Esophagus squamous epithelium (tissue), 5 donors: ENCODE measurements at places on chromosomes 1 and 21.

DNA sequence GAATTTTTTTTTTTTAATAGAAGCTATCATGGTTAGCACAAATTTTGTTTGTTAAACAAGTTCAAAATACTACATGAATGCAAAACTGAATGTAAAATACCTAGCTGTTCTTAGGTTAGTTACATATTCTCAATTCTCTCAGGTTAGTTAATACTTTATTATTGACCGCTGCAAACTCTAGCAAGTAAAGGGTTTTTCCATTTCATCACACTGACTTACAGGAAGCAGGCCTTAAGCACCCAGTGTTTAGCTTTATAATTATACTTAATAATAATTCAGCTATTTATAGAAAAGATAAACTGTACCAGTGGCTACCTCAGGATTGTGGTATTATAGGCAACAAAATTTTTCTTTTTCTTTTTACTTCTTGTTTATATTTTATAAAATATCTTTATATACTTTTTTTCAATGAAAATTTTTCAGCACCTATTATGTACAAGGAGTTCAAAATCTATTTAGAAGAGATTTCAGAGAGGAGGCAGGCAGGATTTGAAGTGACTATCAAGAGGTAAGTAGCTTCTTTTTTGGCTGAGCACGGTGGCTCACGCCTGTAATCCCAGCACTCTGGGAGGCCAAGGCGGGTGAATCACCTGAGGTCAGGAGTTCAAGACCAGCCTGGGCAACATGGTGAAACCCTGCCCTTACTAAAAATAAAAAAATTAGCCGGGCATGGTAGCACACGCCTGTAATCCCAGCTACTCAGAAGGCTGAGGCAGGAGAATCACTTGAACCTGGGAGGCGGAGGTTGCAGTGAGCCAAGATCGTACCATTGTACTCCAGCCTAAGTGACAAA, 17.9 kb downstream of the PLPP3 start:
- no peak for DNase-seq

DNA sequence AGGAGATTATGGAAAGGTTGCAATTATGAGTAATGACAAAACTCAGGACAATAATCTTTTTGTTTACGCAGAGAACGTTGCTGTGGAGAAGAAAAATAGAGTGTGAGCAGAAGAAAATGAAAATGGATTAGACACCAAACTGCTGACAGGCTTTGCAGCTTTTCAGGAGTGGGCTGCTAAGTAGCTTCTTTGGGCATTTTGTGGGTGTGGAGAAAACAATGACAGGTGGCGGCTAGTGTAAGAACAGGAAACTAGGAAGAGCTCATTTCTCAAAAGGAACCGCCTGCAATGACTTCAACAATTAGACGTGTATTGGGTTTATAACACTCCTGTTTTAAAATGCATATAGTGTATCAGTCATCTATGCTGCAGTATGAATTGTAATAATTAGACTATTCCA, 18.3 kb upstream of the PALMD start:
- no peak for DNase-seq

DNA sequence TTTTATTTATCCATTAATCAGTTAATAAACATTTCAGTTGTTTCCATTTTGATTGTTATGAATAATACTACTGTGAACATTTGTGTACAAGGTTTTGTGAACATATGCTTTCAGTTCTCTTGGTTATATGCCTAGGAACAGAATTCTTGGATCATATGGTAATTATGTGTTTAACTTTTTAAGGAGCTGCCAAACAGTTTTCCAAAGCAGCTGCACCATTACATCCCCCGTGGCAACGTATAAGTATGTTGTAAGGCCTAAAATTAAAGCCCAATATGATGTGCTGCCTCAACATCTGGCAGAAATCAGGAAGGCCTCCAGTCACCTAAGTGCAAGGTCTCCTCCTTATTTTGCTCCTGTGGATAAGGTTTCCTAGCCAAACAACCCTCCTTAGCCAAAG, 235.6 kb upstream of the CACYBP start:
- no peak for DNase-seq

DNA sequence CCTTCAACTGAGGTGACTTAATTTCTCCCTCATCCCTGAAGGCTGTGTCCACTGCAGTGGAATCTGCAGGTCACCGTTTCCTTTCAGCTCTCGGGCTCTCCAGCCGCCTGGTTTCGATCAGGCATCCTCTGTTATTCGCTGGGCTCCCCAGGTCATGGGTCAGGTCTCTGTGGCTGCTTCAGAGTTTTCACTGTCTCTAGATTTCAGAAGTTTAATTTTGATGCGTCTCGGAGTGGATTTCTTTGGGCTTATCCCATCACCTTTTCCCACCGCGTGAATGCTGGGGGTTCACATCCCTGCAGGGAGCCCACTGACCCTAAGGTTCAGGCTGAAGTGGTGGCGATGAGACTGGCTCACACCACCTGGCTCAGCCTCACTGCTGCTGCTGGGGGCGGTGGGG, 3.3 kb downstream of the ACTRT2 start:
- no peak for DNase-seq

GRCh38 chr21:44508711-44509445, 31.1 kb downstream of the KRTAP10-1 start:
- DNase-seq: no peak

DNA sequence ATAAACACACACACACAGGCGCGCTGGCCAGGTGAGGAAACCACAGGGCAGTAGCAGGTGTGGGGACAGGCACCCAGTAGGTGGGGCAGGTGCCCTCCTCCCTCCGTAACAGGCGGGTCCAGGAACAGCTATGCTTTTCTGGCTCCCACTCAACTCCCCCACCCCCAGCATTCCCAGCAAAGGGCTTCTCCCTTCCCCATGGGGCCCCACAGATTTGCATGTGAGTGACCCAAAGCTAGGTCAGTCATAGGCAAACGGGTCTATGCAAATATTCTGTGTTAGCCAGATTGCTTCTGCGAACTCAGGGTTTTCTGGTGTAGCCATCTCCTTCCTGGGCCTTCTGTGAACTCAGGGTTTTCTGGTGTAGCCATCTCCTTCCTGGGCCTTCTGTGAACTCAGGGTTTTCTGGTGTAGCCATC, 114.2 kb downstream of the SIK1 start:
- DNase-seq: no peak

GRCh38 chr1:180175291-180175690, 20.6 kb downstream of the QSOX1 start:
- DNase-seq: no peak

GRCh38 chr1:212689196-212689725, 10.4 kb downstream of the BATF3 start:
- DNase-seq: no peak
